ENCODE measurements at places on chromosomes 11 and 22.

DNA sequence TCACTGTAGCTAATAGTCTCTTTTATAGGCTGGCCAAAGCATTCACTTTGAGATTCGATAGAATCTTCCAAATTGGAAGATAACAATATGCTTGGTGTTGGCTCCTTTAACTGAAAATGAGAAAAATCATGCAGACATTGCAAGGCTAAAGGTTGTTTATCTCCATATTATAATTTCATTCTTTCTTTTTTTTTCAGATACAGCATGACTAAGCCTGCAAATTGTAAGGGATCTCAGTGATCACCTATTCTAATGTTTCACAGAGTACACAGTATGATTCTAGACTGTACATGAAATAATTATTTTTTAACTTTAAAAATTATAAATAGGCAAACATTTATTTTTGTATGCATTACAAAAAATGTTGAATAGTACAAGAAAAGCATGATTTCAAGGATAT lies 451.7 kb upstream of the DDI1 start:
- H3K27ac ChIP-seq: no peak overlapping the region
- H3K4me1 ChIP-seq: no peaks in the 10 kb centered on the region
- no peaks in the 10 kb centered on the region for H3K36me3 ChIP-seq
- H3K4me3 ChIP-seq: no peak overlapping the region
- no peaks in the 10 kb centered on the region for H3K27me3 ChIP-seq
- DNase-seq: no peak

- no peak for DNase-seq
- H3K36me3 ChIP-seq: no peaks in the 10 kb centered on the region
- H3K27me3 ChIP-seq: no peaks in the 10 kb centered on the region
- no peaks in the 10 kb centered on the region for H3K4me1 ChIP-seq
- H3K4me3 ChIP-seq: no peak overlapping the region
Measured at GRCh38 chr11:21888814-21889213, 304.1 kb upstream of the ANO5 start.

- no peaks in the 10 kb centered on the region for H3K36me3 ChIP-seq
- H3K4me1 ChIP-seq: no peaks in the 10 kb centered on the region
- no peaks in the 10 kb centered on the region for H3K27me3 ChIP-seq
- DNase-seq: no peak
- no peak overlapping the region for H3K4me3 ChIP-seq
Measured at GRCh38 chr11:2581151-2581930, 118.5 kb downstream of the KCNQ1OT1 start.

GRCh38 chr22:44650806-44651205 lies 51.2 kb upstream of the PRR5 start:
- H3K4me1 ChIP-seq: no peaks in the 10 kb centered on the region
- H3K4me3 ChIP-seq: no peak overlapping the region
- no peaks in the 10 kb centered on the region for H3K27me3 ChIP-seq
- no peak overlapping the region for H3K27ac ChIP-seq
- no peak for DNase-seq
- H3K36me3 ChIP-seq: no peaks in the 10 kb centered on the region

GRCh38 chr22:16932577-16932976 lies 75.4 kb downstream of the GAB4 start:
- no peak overlapping the region for H3K4me3 ChIP-seq
- no peak overlapping the region for H3K27ac ChIP-seq
- no peak for DNase-seq
- no peaks in the 10 kb centered on the region for H3K36me3 ChIP-seq

DNA sequence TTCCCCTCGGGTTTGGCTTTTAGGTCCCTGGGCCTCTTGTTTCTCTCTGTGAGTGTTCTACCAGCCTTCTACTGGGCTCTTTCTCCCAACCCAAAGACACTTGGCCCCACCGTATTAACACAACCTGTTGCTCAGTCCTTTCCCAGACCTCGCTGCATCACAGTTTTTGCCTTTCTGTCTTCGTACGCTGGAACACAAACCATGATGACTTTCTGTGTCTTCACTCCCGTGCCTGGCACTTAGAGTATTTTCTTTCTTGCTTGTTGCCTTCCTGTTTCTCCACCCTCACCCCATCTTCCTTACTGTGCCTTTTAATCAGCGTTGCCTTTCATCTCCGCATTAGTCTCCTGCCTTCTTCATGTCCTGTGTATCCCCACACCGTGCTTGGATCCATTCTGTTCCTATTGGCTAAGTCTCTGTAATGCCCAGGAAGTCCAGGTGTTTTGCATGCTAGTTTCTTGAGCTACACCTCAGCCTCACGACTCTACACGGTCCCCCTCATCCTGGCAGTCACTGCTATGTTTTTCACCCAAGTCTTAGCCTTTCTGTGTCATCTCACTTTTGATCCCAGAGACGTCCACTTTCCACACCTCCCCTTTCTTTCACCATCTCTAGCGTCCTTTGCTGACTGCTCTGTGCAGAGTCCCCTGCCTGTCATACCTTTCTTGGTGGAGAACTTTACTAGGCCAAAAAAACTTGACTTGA lies 1.6 kb downstream of the MARK2 start:
- H3K4me1 ChIP-seq: peaks cover 16% of the 10 kb centered on the region
- H3K36me3 ChIP-seq: peaks cover 38% of the 10 kb centered on the region
- no peak for DNase-seq
- H3K27me3 ChIP-seq: no peaks in the 10 kb centered on the region
- peak overlapping the region; percentile 85 for H3K4me3 ChIP-seq

DNA sequence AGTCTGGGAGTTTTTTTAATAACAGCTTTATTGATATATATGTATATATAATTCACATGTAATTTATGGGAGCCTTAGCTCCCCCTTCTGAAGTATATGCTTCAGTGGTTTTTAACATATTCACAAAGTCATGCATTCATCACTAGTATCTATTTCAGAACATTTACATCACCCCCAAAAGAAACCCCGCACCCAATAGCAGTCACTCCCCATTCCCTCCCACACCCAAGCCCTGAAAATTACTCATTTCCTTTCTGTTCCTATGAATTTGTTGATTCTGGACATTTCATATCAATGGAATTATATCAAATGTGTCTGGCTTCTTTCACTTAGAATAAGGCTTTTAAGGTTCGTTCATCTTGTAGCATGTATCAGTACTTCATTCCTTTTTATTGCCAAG lies 35.6 kb upstream of the SYT7 start:
- peaks cover 17% of the 10 kb centered on the region for H3K27me3 ChIP-seq
- H3K36me3 ChIP-seq: no peaks in the 10 kb centered on the region
- no peaks in the 10 kb centered on the region for H3K4me1 ChIP-seq
- no peak overlapping the region for H3K27ac ChIP-seq

GRCh38 chr11:75425422-75425821 lies 7.6 kb downstream of the KLHL35 start:
- peaks cover 24% of the 10 kb centered on the region for H3K4me1 ChIP-seq
- H3K27ac ChIP-seq: no peak overlapping the region
- no peak overlapping the region for H3K4me3 ChIP-seq
- H3K36me3 ChIP-seq: peaks cover 16% of the 10 kb centered on the region
- DNase-seq: no peak

DNA sequence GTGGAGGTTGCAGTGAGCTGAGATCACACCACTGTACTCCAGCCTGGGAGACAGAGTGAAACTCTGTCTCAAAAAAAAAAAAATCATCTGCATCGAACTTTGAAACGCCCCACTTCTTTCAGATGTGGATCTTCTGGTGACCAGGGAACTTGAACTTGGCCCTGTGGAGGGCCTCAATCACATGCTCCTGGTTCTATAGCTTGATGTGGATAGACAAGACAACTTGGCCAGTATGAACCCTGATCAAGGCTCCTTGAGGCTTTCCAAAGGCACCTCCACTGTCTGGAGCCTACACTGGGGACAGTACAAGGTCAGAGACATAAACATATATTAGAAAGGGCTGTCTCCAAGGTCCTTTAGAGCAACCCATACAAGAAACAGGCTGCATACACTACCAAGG lies 30.6 kb downstream of the RAB30 start:
- no peaks in the 10 kb centered on the region for H3K27me3 ChIP-seq
- H3K27ac ChIP-seq: no peak overlapping the region
- H3K4me3 ChIP-seq: no peak overlapping the region

DNA sequence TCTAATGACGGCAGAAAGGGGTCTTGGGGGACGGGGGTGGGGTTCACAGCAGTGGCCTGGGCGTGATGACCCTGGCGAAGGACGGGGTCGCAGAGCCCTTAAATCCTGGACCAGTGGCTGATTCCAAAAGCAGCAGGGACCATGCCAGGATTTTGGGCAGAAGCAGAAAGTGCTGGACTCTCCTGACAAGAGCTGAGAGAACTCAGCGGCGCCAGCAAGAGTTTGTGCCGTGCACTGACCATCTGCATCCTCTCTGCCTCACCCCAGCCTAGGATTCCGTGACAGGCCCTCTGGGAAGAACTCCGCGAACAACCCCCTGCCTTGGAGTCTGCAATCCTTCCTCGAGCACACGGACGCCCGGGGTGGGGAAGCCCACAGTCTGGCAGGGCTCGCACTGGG lies 644 bp upstream of the NDUFV1 start:
- DNase-seq: no peak
- peak overlapping the region; percentile 30 for H3K27ac ChIP-seq
- peak overlapping the region; percentile 72 for H3K4me3 ChIP-seq
- peaks cover 21% of the 10 kb centered on the region for H3K4me1 ChIP-seq
- peaks cover 31% of the 10 kb centered on the region for H3K36me3 ChIP-seq
- no peaks in the 10 kb centered on the region for H3K27me3 ChIP-seq

DNA sequence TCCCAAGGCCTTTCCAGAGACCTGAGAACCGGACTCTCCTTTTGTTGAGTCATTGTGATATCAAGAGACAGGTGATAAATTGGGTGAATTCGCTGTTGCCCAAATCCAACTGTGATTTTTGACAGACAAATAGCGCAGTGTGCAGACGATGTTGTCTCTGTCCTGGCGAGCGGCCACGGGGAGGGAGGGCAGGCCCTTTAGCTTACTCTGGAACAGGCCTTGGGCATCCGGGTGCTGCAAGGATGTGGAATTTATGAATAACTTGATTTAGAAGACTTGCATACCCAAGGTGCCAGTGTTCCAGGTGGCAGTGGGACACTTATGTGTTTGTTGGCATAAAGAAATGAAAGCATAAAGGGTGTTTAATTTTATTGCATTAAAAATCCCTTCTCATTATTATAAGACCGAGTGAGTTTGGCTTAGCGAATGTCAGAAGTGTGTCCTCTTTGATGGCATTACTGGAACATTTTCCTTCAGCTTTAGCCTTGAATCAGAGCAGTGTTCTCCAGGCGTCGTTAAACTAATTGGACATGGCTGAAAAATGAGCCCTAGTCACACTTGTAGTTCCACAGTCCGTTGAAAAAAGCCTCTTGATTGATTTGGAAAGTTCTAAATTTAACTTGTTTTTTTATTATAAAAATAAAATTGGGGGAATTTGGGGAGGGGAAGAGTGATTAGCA lies 9.4 kb downstream of the LDLRAD3 start:
- H3K4me1 ChIP-seq: peaks cover 12% of the 10 kb centered on the region
- H3K27ac ChIP-seq: no peak overlapping the region
- no peaks in the 10 kb centered on the region for H3K27me3 ChIP-seq

- peaks cover 40% of the 10 kb centered on the region for H3K36me3 ChIP-seq
- H3K4me3 ChIP-seq: no peak overlapping the region
- H3K4me1 ChIP-seq: no peaks in the 10 kb centered on the region
- no peak overlapping the region for H3K27ac ChIP-seq
- no peak for DNase-seq
Measured at GRCh38 chr11:6505577-6506240, 8.6 kb downstream of the DNHD1 start.

DNA sequence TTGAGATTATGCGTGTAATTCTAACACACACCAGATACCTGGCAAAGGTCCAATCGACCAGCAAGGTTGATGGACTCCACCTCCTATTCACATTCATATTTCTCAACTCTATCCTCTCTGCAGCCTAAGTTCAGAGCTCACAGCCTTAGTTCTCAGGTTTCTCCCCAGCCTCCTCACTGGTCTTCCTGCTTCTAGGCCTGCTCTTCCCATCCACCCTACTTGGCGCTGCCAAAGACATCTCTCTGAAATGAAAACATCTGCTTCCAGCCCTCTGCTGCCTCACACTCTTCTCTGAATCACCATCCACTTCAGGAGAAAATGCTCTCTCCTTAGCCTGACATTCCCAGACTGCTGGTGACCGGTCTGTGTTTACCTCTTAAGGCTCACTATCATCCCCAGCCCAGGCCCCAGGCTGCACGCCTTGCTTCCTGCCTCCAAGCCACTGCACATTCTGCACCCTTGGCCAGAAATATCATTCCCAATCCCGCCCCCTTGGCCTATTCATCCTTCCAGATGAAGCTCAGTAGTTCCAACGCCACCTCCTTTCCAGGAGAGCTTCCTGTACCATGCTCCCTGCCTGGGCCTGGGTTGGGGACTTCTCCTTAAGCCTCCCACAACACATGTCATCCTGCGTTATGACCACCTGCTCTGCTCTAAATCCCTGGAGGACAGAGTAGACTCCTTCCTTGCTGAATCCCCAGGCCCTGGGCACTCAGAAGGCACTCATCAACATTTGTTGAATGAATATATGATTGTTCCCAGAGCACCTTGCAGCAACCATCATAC lies 3.5 kb downstream of the ARRB1 start:
- no peak overlapping the region for H3K27ac ChIP-seq
- H3K27me3 ChIP-seq: peaks cover 16% of the 10 kb centered on the region
- no peaks in the 10 kb centered on the region for H3K36me3 ChIP-seq
- no peak overlapping the region for H3K4me3 ChIP-seq
- DNase-seq: no peak

DNA sequence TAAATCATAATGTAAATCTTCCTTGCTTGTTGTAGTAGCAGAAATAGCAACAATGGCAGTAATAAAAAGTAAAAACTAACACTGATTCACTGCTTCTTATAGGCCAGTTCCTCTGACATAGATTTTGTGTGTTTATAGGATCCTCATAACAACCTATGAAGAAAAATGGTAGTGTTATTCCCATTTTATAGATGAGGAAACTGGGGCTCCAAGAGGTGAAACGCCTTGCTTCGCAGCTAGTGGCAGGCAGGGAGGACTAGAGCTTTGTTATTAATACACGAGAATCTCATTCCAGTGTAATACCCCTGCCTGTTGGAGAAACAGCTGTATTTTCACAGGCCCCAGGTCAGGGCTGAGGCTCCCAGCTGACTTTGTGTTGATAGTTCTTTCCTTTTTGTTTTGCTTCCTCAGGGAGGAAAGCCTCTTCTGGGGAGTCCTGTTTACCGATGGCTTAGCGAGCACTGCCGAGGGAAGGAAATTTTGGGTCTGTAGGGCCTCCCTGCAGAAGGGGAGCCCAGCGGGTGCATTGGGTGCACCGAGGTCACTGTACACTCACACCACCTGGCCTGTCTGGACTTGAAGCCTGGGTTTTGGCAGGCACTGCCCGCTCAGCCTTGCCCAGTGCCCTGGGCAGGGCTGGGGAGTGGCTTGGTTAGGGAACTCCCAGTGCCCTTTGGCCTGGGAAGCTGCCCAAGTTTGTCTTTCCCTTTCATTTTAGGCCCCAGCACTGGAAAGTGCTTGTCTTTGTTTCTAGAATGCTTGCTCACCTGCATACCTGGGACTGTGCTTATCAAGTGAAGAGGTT lies 13.5 kb downstream of the KIAA1671 start:
- H3K4me1 ChIP-seq: peaks cover 9% of the 10 kb centered on the region
- peaks cover 5% of the 10 kb centered on the region for H3K36me3 ChIP-seq
- DNase-seq: no peak
- H3K27ac ChIP-seq: no peak overlapping the region
- no peaks in the 10 kb centered on the region for H3K27me3 ChIP-seq

DNA sequence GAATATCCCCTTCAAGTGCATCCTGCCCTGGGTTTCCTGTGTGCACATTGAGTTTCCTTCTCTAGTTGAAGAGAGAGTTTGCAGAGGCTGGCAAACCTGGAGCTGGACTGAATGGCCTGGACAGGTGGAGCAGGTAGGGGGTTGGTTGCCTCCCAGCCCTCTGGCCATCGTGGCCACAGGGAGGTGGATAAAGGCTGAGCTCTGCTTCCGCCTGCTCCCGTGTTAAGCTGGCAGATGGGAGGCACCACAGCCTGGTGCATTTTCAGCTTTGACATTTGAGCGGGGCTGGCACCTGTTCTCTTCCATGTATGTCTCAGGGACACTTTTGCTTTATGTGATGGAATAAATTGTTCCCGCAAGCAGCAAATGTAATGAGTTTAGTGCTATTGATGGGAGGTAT lies 11.1 kb downstream of the MICAL2 start:
- H3K27ac ChIP-seq: no peak overlapping the region
- no peaks in the 10 kb centered on the region for H3K36me3 ChIP-seq
- peaks cover 8% of the 10 kb centered on the region for H3K4me1 ChIP-seq
- H3K27me3 ChIP-seq: peaks cover 14% of the 10 kb centered on the region
- H3K4me3 ChIP-seq: no peak overlapping the region

Measured in neuronal stem cell (in vitro differentiated cells).